T-helper 9 cell (primary cell): ENCODE measurements at places on chromosomes 7 and 10.

GRCh38 chr10:102945449-102945848, 27.4 kb downstream of the CNNM2 start:
- DNase-seq = no peak

GRCh38 chr7:50342616-50343114, 38.1 kb downstream of the IKZF1 start:
- DNase-seq = peak; percentile 61

GRCh38 chr10:52216852-52217251, 97.2 kb upstream of the DKK1 start:
- DNase-seq = no peak

DNA sequence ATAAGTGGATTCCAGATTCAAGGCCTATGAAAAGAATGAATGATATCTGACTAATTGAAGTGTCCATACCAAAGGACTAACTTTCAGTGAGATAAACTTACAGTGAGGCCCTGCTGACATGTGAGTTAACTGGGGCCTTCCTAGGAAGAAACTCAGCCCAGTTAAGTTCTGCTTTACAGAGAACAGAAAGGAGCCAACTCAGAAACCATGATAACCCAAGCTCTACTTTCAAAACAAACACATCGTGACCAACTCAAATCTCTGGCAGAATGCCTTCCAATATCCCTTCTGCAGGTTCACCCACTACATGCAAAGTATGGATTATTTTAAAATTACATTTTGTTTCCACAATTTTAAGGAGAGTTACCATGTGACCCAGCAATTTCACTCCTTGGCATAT, 75.8 kb upstream of the MRLN start:
- DNase-seq = no peak

DNA sequence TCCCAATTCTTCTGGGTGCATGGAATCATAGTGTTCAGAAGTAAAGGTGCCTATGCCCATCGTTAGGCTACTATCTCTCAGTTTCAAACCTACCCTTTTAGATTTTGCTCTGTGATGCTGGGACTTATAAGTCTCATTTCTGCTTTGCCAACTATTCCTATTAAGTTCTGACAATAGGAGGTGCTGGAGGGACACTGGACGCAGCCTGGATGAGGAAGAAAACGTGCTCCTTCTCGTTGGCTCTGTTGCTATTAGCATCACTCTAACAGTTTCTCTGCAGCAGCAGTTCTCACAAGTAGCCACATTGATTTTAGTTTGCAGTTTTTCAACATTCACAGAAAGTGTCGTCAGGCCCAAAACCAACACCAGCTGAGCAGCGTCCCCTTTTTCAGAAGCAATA, 72.4 kb downstream of the ABCC2 start:
- no peak for DNase-seq

DNA sequence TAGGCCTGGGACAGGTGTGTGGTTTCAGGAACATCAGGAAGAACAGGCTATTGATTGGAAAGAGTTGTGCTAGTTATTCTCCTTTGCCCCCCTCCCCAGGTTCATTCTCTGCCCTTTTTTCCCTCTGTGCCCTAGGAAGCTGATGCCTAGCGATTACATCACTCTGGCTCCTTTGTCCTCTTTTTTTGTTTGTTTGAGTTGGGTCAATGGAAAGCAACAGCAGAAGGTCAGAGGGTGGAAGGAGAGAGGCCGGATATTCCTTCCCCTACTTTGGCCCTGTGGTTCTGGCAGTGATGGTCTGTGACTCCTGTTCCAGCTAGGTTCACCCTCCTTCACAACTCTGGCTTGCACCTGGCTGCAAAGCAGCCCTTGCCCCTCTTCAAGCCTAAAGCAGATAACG, 18.9 kb downstream of the LOXL4 start:
- no peak for DNase-seq

DNA sequence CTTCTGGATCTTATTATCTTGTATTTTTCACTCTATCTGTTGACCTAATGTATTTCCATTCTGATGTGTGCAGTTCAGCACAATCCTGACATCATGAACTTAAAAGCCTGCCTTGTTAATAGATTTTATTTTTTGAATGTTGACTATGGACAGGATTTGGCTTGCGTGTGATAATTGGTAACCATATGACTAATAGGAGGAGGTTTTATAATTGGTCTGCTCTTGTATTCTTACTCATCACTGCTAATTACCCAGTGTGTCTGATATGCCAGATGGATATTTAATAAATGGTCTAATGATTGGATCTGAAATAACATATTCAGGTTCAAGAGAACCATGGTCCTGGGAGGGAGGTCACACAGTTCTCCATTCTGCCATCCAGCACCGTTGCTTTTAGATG, 45.9 kb downstream of the MTURN start:
- no peak for DNase-seq

- DNase-seq = no peak
These were observed 160.5 kb downstream of the GFRA1 start for GRCh38 chr10:116112232-116113231.

- no peak for DNase-seq
These were observed 24.3 kb upstream of the LARP4B start for GRCh38 chr10:955820-956217.

DNA sequence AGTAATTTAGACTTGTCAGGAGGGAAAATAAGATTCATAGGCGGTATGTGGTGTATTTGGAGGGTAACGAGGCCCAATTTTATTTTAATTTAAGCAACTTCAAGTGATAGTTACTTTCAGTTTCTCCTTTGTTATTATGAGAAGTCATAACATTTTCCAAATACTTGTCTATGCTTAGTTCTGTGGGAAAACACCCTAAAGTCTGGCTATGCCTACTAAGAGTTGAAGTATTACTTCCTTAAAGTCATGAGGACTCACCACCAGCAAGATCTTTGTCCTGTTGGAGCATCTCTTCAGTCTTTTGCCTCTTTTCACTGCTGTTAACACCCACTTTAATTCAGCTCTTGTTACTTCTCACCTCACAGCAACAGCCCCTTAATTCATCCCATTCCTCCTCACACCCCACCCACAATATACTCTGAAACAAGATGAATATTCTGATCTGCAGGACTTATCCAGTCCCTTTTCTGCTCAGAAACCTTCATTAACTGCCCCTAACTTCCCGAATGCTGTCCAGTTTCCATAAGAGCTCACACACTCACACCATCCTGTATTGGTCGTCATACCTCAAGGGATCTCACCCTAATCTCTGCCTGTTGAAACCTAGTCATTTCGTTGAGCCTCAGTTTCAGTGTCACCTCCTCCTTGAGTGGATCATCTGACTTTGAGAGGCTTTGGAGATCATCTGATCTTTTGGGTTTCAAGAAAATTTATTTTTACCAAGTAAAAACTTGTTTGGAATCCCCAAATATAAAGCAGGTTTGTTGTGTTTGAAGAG, 61.3 kb downstream of the DNAH11 start:
- DNase-seq = no peak

DNA sequence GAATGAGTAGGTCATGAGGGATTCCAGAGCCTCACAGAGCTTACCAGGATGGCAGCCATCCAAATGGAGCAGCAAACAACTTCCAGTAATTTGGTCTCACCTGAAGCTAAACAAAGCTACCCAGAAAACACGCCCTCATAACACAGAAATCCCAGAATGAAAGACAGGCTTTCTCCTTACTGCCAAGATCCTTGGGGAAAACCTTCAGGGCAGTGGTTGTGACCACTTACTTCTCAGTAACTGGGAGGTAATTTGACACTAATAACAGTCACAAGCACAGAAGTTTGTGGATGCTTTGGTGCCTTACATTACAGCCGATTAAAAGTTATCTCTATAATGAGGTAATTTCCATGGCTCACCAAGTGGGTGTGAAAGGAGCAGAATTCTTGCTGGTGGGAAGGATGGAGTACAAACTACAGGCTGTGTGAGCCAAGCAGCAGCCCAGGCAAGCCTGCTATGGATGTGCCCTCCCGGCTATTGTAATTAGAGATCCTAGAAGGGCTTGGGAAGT, 10.4 kb downstream of the WDR91 start:
- no peak for DNase-seq

DNA sequence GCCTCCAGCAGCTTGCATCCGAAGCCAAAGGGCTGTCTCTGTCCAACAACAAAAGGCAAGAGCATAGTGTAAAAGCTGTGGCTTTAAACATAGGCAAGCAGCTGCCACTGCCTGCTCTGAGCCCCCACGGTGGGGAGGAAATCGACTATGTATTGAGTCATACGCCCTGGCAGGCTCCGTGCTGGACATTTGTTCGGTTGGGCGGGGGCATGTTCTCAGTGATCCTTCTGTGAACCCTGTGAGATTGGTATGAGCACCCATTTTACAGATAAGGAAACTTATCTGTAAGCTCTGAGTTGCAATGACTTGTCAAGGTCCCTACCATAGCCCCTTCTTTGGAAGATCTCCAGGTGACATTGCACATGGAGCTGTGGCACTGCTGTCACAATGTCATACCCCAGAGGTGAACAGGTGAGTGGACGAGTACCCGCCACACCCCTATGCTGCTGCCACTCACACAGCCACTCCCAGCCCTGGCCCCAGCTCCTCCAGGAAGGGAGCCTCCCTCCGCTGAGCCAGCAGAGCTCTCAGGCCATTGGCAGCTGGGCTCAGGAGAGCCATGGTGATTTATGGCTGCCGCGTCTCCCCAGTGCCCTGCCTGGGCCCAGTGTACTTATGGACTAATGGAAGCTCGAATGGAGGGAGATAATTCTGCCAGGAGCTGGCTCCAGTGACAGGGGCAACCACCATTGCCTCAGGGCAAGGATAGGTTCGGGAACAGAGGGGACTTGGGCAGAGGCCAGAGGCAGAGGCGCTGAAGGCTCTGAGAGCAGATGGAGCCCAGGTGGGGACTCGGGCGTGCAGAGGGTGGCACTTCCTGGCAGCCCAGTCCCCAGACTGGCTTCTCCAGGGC, 43.7 kb downstream of the UNC5B start:
- no peak for DNase-seq

DNA sequence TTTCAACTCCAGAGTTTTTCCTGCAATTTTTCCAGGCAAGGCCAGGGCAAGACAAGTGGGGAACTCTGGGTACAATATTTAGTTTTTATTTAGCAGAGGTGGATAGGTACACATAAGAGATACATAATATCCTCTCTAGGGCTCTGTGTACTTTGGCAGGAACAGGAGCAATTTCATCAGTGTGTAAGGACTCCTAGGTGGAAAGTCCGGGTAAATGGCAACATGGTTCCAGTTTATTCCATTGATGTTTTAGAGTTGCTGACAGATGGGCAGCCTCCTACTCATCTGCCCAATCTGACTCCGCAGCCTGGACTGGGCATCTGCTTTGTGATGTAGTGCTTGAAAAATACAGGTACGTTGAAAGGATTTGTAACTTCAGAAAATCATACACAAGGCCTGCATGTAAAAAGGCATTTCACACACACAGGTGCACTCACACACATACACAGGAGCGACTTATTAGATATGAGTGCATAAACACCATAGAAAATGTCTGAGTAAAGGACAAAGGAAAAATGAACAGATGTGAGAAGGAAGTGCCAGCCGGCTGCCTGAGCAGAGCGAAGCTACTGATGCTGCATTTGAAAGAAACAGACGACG, 5.7 kb downstream of the PON1 start:
- no peak for DNase-seq

GRCh38 chr7:28981161-28981465, 23.0 kb upstream of the TRIL start:
- DNase-seq = no peak

DNA sequence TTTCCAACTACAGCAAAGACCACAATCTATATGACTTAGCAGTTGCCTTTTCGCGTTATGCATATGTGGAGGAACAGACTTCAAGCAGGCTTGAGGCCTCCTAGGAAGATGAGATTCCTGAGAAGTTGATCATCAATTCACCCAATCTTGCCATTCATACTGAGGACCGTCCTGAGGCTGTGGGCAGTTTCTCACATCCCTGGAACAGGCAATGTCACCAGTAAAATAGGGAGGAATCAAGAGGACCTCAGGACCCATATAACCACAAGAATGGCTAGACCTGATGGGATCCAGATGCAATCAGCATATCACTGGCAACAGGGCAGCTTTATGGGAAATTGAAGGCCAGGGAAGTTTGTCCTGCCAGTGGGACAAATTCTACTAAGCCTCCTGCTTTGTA, 17.3 kb downstream of the KDM7A start:
- DNase-seq = no peak

- DNase-seq = no peak
These were observed 104.1 kb downstream of the THSD7A start for GRCh38 chr7:11727864-11728263.

DNA sequence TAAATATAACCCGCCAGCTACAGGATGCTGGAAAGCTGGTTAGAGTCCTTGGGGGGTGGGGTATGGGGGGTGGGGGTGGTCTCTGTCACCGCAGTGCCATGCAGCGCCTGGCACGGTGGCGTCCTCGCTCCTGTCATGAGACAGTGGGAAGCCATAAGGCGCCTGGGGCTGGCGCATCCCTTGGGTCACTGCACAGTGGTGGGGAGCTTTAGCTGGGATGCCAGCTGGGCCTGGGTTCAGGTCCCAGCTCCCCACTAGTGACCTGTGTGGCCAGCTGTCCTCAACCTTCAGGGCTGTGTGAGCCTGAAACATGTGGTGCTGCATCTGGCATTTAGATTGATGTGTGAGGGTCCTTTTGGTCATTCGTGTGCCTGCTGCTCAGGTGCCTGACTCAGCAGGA, 93.9 kb downstream of the BMS1 start:
- DNase-seq = no peak

- no peak for DNase-seq
These were observed 496.4 kb downstream of the KIF20B start for GRCh38 chr10:90197766-90198165.

- DNase-seq = no peak
These were observed 3.4 kb downstream of the ERV3-1 start for GRCh38 chr7:65002972-65003585.

GRCh38 chr7:143401265-143401664, 7.4 kb downstream of the EPHA1 start:
- DNase-seq = no peak

- no peak for DNase-seq
These were observed 201.6 kb upstream of the LRRN3 start for GRCh38 chr7:110889335-110889734.

DNA sequence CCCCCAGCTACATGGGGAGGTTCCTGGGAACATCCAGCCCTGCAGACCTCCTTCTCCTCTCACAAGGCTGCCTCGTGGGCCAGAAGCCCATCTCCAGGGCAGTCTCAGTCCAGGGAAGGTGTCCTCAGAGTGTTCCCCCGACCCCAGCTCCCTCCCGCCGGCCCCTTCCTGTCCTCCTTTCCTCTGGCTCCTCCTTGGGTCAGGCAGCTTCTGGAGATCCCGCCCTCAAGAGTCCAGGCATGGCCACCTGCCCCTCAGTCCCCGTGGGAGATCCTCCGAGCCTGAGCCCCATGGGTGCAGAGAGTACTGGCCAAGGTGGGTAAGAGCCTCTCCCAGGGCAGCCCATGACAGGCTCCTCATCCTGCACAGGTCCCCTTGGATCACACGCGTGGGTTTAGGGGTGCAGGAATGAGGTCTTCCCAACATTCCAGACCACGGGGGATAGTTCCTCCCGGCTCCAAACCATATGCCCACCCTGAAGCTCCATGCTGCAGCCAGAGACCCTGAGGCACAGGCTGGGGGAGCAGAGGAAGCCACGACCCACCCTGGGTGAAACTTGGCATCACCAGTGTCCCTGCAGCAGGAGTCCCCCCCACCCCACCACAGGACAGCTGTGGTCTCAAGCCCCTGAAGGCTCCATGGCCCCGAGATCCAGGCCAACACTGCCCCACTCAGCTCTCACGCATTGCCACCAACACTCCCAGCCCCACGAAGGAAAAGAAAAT, 65.5 kb downstream of the OAT start:
- DNase-seq = no peak
